Right renal pelvis (tissue), 4 donors: ENCODE measurements at places on chromosomes 4 and X.

DNA sequence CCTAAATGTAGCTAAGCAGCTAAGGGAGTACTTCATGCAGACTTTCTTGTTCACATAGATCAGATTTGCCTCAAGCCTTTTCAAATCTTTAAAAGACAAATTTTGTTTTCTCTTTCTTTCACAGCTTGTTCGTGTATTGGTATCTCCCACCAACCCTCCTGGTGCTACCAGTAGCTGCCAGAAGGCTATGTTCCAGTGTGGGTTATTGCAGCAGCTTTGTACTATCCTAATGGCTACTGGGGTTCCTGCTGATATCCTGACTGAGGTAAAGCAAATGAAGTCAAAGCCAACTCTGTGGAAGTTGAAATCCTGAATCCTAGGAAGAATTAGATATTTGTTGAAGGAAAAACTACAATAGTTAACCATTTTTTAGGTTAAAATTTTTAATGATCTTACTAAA, 62.6 kb downstream of the USO1 start:
- DNase-seq, result no peak

- DNase-seq, result peak; percentile 43
Observed at GRCh38 chrX:115560978-115561604, at the start of gene PLS3. Gene PLS3 (plus strand): TSS chrX:115561174. CDS start chrX:115610251, 49,077 bp downstream.

GRCh38 chrX:134727363-134727762, 69.1 kb upstream of the PLAC1 start:
- no peak for DNase-seq

DNA sequence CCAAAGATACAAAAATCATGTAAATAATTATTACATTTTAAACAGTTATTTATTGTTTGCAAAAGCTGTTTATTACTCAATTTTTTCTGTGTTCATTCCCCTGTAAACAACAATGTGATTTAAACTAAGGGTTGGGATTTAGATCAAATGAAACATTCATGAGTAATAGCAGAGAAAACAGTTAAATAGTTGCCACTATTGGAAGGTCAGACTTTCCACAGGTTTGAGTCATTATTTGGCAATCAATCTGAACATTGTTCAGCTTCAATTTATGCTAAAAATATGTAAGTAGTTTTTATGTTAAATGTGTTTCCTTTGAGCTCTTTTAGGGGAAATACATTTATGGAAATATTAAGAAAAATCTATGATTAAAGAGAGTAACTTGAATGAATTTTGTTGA, 144.9 kb downstream of the STIM2 start:
- DNase-seq, result no peak

- DNase-seq, result no peak
Observed at GRCh38 chrX:126300401-126300800, 134.3 kb upstream of the DCAF12L2 start.

DNA sequence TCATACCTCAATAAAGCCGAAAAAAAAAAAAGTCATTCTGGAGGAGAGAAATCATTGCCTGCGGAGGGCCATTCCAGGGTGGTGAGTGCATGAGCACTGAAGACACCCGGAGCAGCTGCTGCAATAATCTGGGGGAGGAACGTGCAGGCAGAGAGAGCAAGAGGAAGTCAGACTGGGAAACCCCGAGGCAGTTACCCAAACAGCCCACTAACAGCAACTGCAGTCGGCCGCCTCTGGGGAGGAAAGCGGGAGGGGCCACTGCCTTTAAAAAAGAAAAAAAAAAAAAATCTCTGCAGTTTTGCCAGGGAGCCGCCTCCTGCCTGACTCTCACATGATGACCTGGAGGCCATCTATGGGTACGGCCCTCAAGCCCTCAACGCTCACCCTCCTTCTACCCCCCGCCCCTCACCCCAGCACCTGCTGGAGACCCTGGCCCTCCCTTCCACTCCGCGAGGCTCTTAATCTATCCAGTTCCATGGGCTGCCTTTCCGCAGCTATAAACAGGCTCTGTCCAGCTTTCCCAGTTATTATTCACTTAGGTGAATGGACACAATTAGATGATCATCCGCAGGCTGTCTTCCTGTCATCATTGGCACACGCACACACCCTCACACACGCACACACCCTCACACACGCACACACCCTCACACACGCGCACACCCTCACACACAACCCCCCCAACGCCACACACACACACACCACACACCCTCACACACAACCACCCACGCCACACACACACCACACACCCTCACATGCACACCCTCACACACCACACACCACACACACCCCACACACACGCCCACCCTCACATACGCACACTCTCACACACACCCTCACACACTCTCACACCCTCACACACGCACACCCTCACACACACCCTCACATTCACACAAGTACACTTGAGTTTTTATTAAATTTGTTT, 3.4 kb upstream of the AVPR2 start:
- no peak for DNase-seq

DNA sequence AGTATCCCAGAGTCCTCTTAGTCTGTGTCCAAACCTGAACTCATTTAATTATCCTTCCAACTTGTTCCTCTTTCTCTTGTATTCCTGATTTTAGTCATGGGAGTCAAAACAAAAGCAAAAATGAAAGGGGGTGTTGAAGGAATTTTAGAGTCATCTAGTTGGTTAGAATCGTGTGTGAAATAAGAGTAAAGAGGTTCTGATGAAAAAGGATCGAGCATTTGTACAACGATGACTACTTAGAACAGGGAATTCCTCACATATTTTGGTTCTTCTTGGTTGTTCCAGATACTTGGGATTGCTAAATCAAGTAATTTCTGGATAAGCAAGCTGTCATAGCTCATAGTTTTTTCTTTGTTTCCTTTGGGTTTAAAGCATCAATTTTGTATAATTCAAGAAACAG, 194.4 kb downstream of the BCOR start:
- DNase-seq, result no peak

- DNase-seq, result no peak
Observed at GRCh38 chr4:149223659-149224058, 592.0 kb downstream of the IQCM start.

DNA sequence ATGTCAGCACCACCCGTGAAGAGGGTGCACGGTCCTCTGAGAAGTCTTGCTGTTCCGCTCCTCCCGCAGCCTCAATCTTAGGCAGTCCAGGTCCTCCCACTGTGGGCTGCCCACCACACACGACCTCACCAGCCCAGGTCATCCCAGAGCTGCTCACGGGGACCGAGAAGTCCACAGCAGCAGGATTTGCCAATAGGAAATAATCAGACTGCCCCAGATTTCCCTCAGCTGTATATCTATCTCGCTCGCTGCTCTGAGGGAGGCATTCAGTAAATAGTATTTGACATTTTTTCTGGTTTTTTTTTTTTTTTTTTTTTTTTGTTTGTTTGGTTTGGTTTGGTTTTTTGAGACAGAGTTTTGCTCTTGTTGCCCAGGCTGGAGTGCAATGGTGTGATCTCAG, 83.8 kb downstream of the STOX2 start:
- no peak for DNase-seq

- no peak for DNase-seq
Observed at GRCh38 chr4:185559915-185560281, 24.6 kb upstream of the PDLIM3 start.

GRCh38 chrX:140572724-140573123, 67.9 kb upstream of the SOX3 start:
- DNase-seq, result peak; percentile 4

DNA sequence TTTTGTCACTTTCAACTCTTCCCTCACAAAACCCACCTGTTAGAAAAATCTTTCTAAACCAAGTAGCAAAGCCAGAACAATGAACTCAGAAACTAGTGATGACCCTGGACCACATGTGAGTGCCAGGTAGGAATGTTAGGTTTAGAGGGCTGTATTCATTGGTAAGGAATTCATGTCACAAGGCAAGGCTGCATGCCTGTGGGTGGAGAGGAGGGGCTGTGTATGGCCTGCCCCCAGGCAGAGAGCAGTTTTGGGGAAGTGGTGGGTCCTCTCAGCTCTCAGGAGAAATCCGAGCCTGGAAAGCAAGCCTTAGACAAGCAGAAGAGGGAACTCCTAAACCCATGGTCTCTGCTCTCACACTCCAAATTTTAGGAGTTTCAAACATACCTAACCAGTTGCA, 2.4 kb downstream of the RNF175 start:
- DNase-seq, result no peak

DNA sequence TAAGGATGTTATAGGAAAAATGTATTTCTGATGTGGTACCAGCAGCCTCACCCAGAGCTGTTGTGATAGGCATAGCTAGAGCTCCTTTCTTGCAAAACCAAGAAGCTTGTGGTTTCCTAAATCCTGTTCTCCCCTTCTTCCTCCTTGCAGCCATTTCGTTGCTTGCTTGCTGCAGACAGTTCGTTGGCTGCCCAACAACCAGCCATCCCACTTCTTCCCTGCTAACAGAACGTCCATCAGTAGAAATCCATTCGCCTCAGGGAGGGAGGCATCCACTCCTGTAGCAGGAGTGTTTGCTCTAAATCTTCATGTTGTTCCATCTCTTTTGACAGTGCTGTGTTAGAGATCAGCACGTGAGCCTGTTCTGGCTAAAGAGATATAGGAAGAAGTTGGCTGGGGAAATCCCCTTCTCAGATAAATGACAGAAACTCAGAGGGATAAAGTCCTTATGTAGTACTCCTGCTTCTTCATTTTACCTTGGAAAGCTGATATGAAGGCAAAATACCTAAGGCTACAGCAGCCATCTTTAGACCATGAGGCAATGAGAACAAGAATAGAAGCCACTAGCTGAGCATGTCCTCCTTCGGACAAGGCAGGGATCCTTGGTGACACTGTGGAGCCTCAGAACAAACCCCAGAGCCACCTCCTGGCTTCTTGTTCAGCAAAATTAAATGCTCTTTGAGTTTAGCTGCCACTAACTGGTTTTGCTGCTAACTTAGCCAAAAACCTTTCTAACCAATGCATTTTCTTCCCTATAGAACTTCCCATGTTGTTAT, 68.4 kb upstream of the RELL1 start:
- DNase-seq, result no peak

- no peak for DNase-seq
Observed at GRCh38 chrX:107646735-107647134, 18.4 kb downstream of the PRPS1 start.

DNA sequence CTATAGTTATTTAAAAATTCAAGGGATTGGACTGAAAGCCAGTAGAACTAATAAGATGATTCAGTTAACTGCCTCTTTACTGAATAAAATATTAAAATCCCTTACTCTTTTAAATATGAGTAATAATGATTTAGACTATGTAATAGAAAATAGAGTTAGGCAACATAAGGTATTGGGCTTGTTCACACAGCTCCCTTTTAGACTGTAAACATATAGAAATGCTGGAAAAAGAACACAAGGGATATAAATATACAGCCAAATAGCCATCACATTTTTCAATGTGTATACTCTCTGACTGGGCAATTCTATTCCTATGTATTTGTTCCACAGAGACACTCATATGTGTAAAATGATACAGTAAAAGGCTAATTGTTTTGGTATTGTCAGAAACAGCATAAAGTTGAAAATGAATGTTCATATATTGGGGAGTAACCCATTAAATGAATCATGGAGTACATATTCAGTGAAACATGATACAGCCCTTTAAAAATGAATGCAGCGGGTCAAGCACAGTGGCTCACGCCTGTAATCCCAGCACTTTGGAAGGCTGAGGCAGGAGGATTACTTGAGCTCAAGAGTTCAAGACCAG, 129.8 kb downstream of the TBC1D19 start:
- DNase-seq, result no peak

GRCh38 chrX:13520351-13520750, 49.0 kb upstream of the EGFL6 start:
- no peak for DNase-seq

- no peak for DNase-seq
Observed at GRCh38 chr4:70538869-70539268, 20.5 kb downstream of the AMTN start.

DNA sequence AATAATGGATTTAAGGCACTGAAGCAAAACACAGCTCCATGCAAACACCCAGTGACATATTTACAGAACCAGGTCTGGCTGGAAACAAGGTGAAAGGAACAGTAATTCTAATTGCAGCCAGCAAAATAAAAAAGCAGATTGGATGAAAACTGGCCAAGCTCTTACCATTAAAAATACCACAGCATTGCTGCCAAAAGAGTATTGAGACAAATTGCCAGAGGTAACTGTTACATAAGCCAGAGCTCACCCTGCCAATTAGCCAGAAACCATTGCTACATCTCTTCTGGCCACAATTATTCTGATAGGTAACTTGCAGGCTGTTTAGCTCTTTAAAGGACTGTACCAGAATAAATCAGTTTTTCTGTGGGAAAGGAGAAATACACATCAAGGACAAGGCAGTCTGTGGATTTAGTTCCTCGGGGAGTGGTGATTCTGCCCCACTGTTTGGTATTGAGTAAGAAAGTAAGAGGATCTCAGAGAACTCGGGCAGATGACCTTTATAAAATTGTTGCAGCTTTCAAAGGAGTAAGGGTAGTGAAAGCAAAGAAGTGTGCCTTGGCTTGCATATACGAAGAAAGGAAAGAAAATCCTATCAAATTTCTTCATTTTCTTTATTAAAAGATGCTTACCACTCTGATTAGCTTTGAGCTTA, 369.5 kb downstream of the PPP3CA start:
- DNase-seq, result no peak

DNA sequence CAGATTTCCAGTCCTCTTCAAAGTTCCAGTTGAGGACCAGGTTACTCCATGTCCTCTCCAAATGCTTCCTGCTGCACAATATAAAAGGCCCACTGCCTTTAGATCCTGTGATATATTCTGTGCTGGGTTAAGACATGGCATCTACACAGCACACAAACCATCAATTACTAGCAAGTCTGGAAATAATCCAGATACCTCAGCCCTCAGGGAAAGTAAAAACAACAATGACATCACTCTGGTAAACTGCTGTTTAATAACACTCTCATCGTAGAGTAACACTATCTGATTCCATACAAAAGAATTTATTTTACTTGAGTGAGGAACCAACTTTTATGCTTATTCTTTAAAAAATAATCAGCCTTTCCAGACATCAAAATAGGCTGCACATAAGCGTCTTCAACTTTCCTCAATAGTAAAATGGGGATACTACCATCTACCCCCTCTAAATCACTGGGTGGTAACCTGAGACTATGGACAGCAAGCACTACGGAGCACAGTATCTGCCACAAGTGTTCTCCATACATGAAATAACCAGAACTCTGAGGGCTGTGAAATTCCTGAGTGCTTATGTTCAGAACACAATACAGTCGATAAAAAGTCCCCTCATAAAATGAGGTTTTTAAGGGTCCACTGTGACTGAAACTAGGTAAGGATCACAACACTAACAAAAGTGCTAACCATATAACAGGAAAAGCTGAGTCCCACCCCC, 53.4 kb downstream of the ABCG2 start:
- no peak for DNase-seq

DNA sequence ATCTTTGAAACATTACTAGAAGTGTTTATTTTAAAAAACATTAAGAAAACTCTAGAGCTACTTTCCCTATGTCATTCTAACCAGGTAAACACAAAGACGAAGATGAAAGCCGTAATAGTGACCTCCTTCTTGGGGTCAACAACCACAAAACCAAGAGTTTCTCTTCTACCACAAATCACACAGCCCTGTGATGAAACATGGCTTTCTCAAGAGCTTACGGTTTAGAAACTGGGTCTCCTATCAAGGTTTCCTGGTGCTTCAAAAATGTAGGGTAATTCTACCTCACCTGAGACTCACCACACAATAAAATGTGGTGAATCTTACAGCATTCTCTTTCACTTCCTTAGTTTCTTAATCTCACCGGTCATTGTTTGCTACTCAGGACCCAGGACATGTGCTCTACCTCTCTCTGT, 50.9 kb downstream of the CORIN start:
- no peak for DNase-seq
